ENCODE measurements at places on chromosomes 2 and 18.
A peak's percentile ranks its signal among the peaks of the same experiment; 100 is the strongest.

DNA sequence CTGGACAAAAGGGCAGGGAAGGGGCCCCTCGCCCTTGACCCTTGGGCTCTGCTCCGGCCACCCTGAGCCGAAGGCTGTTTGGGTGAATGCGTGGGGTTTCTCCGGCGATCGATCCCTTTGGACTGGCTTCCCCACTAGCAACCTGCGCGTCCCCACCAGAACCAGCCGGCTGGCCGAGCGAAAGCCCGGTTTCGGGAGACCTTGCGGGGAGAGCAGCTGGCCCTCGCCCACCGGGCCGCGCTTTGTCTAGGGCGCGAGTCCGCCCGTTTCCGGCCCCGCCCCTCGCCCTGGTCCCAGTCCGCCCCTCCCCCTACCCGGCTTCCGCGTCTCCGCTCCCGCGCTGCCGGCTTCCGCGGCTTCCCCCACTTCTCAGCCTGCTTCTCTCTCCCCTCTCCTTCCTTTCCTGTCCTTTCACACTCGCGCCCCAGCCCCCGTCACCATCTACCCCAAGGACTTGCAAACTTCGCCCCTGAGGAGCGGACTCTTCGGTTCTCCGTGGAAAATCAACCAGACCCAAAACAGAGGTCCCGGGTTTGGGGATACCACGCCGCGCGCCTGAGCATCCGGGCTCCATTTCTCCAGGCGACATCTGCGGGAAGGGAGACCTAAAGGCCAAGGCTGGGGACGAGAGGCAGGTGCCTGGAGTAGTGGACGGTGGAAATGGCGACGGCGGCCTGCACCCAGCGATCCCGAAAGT, 48.0 kb upstream of the ATP6V1B1 start:
- peak; percentile 72 for DNase-seq

- no peak for DNase-seq
These were observed 42.4 kb downstream of the LRRFIP1 start for GRCh38 chr2:237669628-237670392.

- DNase-seq: no peak
These were observed 21.8 kb upstream of the GLS start for GRCh38 chr2:190858817-190859216.

DNA sequence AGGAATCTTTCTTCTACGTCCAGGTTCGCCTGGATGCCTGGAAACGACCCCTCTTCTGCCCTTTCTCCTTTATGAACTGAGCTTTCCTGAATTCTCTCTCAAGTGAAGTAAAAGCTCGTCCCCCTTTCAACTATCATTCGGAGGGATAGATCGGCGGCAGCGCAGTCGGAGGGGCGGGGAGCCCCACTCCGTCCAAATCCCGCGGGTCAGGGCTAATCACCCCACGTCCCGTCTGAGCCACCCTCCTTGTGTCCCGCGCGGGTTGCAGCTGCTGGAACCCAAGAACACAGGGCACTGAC, 367 bp downstream of the FBXO48 start:
- no peak for DNase-seq

- DNase-seq: peak; percentile 70
These were observed 7.9 kb upstream of the PDCL3 start for GRCh38 chr2:100554798-100555407.

GRCh38 chr2:165238295-165238694, 919 bp upstream of the SCN2A start:
- DNase-seq: no peak

GRCh38 chr2:145846982-145847381, 1327.1 kb upstream of the ZEB2 start:
- DNase-seq: no peak

DNA sequence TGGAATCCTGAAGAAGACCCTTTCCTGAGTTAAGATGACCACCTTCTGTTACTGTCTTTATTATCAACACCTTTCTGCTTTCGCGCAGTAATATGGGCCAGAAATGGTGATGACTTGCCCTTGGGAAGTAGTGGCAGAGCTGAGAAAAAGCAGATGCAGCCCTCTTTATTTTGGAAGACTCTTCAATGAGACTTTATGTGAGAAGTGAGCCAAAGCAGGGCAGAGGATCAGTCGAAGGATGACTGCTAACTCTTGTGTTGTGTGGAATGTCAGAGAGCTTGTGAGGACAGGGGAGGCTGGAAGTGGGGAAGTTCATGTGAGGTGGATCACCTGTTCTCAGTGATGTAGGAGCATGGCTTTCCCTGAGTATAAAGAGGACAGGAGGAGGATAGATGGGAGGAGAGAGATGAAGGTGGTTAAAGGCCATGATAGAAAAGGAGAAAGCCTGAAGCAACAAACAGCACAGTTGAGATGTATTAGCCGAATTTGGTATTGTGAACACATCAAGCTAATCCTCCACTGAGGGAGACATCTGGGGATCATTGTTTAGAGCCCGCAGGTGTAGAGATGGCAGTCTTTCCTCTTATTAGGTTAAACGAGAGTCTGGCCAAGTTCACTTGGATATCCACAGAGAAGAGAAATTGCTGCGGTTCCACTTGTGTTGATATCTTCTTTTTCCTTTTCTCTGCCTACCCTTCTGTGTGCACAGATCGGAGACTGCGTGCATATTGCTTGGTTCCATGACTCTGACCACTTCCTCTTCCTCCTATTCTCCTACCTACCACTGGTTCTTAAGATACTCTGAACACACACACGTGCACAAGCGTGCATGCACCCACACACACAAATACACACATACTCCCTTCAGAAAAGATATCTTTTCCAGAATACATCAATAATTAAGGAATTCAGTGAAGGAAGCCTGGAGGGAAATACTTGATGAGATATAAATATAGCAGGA, 67.4 kb downstream of the SLC9A2 start:
- peak; percentile 5 for DNase-seq

GRCh38 chr18:62339106-62339988, 14.2 kb downstream of the TNFRSF11A start:
- no peak for DNase-seq

DNA sequence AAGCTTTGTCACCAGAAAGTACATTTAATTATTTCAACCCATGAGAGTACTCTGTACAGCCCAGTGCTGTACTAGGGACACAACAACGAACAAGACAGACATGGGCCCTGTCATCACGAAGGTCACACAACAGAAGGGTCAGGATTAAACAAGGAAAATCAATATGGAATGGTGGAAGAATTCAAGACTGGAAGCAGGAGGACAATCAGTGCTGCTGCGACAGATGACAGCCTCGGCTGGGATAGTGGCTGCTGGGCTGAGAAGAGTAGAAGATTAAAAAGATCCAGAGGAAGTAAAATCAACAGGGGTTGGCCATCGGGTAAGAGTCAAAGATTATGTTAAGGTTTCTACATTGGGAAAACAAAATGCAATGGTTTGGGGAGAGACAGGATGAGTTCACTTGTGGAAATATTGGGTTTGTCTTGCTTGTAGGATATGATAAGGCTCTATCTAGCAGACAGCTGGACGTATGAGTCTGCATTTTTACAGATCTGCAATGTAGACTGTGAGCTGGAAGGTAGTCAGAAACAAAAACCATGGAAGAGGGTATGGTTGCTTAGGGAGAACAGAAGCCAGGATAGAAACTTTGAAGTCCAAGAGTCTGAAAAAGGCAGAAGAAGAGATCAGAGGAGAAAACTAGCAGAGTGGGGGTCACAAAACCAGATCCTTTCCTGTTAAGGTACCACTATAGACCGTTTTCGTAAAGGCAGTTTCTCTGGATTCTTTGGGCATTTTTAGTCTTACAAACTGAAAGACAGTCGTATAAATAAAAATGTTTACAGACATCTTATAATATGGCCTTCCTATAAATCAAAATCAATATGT, 84.1 kb downstream of the PRELID3A start:
- no peak for DNase-seq

DNA sequence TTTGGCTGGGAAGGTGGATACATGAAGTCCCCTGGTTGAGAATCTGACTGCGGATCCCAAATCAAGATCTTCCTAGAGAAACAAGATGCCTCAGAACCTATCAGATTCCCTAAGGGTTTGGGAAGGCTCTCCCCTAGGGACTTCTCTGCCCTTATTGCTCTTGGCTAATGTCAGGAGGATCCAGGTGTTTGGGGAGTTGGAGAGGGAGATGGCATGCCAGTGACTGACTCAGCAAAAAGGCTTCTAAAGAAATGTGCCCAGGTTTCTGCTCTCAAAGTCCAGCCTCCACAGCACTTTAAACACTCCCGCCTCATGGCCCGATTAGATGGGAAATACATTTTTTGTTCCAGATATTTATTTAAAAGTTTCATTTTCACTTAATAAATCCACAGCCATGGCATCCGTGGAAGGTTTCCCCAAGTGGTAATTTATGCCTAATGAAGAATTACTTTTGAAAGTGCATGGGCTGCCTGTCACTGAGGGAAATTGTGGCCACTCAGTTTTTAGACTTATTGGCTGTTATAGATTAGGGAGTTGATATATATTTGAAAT, 156.4 kb downstream of the OSR1 start:
- DNase-seq: no peak

- no peak for DNase-seq
These were observed 858 bp downstream of the TPO start for GRCh38 chr2:1414121-1414520.

DNA sequence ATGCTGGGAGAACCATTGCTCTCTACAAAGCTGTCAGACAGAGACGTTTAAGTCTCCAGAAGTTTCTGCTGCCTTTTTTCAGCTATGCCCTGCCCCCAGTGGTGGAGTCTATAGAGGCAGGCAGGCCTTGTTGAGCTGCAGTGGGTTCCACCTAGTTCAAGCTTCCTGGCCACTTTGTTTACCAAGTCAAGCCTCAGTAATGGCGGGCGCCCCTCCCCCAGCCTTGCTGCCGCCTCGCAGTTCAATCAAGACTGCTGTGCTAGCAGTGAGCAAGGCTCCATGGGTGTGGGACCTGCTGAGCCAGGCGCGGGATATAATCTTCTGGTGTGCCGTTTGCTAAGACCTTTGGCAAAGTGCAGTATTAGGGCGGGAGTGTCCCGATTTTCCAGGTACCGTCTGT, 52.7 kb upstream of the SCYGR2 start:
- peak; percentile 5 for DNase-seq

DNA sequence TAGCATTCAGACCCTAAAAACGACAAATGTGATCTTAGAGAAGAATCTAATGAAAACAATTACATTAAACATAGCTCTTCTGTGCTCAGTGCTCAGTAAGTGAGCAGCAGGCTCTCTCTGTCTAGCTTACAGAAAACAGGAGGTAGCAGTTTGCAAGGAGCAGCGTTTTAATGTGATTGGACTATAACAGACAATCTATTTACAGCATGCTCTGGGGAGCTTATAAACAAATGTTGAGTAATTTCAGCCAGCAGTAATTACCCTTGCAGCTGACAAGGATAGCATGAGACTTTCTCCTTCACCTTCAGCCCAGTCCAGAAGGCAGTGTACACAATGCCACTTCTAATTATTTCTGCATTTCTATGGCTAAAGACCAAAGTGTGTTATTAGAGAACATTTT, 270.4 kb downstream of the FIGN start:
- DNase-seq: no peak

GRCh38 chr2:143165291-143165690, 36.1 kb downstream of the ARHGAP15 start:
- DNase-seq: no peak

GRCh38 chr2:218804817-218805216, 22.9 kb downstream of the CYP27A1 start:
- no peak for DNase-seq

DNA sequence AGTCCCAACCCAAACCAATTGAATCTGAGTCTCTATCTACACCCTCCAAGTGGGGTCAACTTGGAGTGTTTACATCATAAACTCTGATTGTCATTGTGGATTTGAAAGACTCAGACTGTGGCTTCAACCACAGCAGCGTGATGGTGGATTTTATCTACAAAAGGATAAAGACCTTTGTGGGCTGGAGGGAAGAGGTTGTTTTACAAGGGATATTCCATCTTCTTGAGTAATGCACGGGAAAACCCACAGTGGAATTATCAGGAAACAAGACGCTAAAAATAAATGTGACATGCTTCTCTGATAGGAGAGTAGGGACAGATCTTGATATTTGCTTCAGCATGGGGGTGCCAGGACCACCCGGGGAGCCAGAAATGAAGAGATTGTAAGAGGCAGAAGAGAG, 93.5 kb downstream of the LPIN1 start:
- DNase-seq: no peak

- DNase-seq: no peak
These were observed 201.0 kb downstream of the NDUFA10 start for GRCh38 chr2:239824046-239824694.

DNA sequence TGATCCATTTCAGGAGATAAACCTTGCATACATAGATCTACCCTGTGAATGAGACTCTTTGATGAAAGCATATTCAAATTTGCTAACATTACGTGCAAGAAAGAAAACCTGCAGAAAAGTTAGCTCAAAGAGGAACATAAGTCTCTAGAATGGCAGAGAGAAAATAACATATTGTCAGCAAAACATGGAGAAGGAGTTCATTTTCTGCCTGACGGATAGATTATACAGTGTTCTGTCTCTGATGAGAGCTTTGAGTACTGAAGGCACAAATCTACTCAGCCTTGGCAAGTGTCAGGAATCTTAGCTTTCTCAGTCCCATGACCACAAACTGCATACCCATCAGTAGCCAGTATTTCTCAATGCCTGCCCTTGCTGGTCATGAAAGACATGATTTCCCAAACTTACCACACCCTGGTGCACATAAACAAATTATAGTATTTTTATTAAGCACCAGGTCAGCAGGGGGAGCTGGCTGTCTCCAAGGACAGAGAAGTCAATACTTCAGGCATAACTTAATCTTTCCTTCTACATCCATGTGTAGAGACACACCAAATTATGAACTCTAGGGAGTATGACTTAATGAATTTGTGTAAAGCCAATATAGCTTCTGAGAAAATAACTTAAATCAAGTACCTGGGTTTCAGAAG, 401.2 kb upstream of the SOX11 start:
- no peak for DNase-seq

DNA sequence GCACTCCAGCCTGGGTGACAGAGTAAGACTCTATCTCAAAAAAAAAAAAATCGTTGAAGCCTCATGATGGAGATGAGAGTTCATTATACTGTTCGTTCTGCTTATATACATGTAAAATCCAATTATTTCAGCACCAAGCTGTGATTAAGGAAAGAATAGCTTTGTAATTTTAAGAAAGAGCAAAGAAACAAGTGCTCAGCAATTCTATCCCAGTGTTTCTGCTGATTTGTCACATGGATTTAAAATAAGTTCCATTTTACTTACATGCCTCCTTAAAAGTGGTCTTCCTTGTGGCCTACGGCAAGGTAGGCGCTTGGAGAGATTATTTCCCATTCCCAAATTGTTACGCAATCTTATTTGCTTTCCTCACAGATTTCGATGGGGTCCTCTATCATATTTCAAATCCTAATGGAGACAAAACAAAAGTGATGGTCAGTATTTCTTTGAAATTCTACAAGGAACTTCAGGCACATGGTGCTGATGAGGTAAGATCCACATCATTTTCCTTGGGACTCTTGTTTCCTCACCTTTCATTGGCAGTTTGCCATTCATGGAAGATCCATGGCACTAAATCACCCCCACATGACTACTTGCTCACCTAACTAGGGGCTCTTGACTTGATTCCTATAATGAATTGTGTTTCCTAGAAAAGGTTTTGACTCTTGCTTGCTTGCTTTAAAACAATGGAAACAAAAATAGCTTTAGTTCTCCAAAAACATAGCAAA, 11.5 kb downstream of the ARPC2 start:
- no peak for DNase-seq
